DND-41 (cell line): ENCODE measurements at places on chromosomes 13 and 19.

GRCh38 chr13:36509369-36509768, 77.1 kb downstream of the CCNA1 start:
- no peak for DNase-seq

- DNase-seq: no peak
Observed at GRCh38 chr13:97639236-97639635, 205.3 kb downstream of the RAP2A start.

GRCh38 chr19:58361900-58362271, 665 bp downstream of the ZNF497 start:
- DNase-seq: peak; percentile 55

- no peak for DNase-seq
Observed at GRCh38 chr13:36536546-36536945, 104.3 kb downstream of the CCNA1 start.

DNA sequence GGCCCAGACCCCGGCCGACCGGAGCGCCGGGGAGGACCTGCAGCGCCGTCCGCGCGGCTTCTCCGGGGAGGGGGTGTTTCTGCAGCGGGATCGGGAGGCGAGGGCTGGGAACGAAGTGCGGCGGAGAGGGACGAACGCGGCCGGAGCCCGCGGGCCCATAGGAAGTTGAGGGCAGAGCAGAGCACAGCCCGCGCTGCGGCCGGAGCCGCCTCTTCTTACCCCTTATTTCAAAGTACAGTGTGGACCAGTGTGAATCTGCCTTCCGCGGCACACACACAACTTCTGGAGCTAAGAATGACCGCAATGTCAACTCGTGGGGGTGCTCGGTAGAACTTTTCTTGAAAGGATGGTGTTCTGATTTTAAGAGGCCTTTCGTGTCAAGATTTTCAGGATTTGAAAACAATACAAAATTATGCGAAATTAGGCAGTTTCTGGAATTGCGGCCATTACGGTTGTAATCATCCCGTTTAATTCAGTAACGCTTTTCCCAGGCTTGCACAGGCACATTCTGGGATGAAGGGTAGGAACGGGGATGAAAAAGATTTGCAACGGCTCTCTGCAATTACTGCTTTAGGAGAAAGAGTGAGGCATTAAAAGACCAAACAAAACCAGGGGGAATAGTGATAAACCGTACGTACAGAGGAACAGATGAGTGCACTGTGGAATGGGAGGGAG, 821 bp downstream of the TDRD3 start:
- DNase-seq: peak; percentile 57

- no peak for DNase-seq
Observed at GRCh38 chr19:44939668-44940067, 2.4 kb upstream of the APOC4 start.

GRCh38 chr13:110470272-110471009, 91.1 kb downstream of the RAB20 start:
- no peak for DNase-seq

DNA sequence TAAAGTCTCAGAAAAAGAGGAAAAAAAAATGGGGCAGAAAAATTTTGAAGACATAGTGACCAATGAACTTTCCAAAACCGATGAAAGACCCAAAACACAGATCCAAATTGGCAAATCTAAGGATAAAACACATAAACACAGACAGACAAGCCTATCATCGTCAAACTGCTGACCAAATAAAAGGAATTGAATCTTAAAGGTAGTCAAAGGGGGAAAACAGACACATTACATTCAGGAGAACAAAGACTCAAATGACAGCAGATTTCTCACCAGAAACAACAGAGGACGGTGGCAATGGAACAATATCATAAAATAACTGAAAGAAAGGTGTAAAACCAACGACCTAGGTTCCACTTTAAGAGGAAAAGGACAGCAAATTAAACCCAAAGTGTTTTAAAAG, 10.2 kb downstream of the RBM26 start:
- DNase-seq: no peak

DNA sequence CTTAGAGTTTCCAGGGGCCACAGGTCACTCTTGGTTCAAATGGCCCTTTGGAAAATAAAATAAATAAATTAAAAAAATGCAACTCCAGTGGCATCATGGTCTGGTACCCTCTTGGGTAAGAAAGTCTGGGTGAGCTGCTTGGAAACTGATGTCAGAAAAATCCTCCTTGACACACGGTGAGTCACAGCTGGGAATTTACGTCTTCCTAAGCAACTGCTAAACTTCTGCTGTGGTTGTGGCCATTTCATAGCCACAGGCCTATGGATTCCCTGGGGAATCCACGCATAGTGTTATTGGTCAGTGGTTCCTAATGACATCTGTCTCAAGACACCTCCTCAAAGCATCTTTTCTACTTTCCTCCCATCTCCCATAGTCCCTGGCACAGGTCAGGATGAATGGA, 220.8 kb downstream of the COG6 start:
- DNase-seq: no peak

DNA sequence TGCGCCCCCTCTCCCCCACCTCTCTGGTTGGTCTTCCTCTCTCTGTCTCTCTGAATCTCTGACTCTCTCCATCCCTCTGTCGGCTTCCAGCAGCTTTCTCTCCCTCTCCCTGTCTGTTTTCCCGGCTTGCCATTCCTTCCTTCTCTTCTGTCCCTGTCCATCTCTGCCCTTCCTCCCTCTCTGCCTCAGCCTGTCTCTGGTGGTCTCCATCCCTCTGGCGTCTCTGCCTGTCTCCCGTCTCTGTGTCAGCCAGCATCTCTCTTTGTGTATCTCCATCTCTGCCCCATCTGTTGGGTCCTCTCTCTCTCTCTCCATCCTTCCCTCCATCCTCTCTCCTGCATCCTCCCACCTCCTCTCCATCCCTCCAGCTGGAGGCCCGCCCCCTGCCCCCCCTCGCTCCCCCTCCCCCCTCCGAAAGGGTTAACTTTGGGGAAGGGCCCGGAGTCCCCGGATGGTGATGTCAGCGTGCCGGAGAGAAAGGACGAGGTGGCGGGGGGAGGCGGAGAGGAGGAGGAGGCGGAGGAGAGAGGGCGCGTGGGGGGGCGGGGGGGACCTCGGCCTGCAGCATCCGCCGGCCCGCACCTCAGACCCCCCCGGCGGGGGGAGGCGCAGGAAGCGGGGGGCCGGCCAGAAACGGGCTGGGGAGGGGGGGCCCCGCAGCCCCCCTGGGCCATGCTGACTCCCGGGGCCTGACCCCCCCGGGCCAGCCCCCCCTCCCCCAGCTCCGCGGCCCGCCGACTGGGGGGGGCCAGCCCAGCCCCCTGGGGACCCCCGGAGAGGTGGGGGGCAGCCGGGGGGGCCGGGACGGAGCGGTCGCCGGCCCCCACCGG, at the start of gene BRSK1:
TSS of gene BRSK1 (plus strand) at position 450 of the 830 bp plus-strand sequence. CDS start 446 bp downstream, outside the sequence.
- DNase-seq: peak; percentile 73

GRCh38 chr13:25329706-25330105, 28.3 kb downstream of the NUP58 start:
- no peak for DNase-seq

- peak; percentile 85 for DNase-seq
Observed at GRCh38 chr19:53553865-53554791, 16.2 kb downstream of the ZNF331 start.

DNA sequence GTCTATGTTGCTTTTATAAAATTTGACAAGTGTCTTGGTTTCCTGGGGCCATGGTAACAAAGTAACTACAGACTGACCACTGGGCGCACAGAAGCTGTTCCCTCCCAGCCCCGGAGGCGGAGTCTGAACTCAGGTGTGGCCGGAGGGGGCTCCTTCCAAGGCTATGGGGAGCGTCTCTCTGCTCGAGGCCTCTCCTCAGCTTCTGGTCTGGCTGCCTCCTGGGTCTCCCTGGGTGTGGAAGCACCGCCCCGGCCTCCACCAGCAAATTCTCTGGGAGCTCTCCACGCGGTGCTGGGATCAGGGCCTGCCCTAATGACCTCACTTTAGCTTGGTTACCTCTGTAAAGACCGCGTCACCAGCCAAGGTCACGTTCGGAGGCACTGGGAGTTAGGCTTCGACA, 45.7 kb upstream of the F7 start:
- no peak for DNase-seq

GRCh38 chr13:25905611-25906010, 146.2 kb downstream of the SHISA2 start:
- no peak for DNase-seq

DNA sequence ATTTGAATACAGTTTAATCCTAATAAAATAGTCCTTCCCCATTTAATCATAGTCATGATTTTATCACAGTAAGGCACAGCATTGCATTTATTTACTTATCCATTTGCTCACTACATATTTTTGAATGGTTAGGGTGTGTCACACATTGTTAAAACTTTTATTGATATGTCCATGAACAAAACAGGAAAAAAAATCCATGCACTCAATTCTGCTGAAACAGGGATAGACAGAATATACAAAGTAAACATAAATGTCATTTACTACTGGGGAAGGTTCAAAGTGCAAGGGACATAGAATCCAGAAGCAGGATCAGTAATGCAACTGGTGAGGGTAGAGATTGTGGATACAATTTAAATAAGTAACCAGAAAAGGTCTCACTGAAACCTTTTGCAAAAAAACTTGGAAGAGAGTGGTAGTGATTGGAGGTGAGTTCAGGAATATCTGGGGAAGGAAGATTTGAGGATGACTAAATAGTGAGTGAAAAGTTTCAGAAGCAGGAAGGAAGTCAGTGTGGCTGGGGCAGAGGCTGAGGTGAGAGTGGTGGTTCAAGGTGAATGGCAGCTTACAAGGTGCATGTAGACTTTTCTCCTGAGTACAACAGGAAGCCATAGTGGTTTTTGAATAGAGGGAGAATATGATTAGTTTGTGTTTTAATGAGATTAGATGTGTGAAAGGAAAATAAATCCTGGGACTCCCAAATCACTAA, 387.2 kb upstream of the ATXN8OS start:
- DNase-seq: no peak

DNA sequence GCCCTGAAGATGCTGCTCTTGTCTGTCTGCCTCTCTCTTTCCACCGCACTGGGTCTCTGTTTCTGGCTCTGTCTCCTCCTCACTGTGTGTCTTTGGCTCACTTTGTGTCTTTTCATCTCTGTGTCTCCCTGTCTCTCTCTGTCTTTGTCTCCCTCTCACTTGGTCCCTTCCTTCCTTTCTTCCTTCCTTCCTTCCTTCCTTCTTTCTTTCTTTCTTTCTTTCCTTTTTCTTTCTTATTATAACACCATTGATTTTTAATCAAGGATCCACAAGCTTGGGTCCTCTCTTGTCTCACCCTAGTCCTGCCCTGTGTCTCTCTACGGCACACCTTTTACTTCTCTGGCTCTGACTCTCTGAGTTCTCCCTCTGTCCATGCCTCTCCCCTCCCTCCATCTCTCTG, 14.3 kb downstream of the CD177 start:
- DNase-seq: no peak

DNA sequence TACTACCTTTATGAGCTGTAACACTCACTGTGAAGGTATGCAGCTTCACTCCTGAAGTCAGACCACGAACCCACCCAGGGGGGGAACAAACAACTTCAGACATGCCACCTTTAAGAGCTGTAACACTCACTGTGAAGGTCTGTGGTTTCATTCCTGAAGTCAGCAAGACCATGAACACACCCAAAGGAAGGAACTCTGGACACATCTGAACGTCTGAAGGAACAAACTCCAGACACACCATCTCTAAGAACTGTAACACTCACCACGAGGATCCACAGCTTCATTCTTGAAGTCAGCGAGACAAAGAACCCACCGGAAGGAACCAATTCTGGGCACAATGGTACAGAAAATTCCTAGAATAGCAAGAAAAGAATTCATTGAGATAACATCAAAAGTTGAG, 1796.5 kb upstream of the MIR17HG start:
- no peak for DNase-seq

- DNase-seq: no peak
Observed at GRCh38 chr13:51066091-51066831, 44.8 kb downstream of the C13orf42 start.

DNA sequence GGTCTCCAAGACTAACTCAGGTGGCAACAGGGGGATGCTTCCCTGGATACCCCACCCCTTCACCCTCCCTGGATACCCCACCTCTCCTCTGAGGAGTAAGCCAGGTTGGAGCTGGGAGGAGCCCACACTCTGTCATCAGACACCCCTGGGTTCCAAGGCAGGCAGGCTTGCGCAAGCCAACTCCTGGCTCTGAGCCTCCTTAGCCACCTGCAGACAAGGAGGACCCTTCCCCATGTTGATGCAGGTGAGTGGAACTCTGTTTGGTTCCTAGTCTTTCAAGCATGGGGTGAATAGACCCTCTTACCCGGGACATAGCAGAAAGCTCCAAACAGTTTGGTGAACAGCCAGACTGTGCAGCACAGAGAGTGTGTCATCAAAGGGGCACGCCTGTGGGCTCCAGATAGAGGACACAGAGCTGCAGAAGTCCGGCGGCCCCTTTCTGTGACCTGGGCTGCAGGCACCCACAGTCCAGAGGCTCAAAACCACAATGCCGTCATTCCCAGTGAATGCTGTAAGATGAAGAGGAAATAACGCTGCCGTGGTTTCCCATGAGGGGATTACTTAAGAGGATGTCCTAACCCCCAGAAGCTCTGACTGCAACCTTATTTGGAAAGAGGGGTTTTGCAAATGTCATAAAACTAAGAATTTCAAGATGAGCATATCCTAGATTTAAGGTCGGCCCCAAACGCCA, 12.1 kb upstream of the HAS1 start:
- DNase-seq: no peak

DNA sequence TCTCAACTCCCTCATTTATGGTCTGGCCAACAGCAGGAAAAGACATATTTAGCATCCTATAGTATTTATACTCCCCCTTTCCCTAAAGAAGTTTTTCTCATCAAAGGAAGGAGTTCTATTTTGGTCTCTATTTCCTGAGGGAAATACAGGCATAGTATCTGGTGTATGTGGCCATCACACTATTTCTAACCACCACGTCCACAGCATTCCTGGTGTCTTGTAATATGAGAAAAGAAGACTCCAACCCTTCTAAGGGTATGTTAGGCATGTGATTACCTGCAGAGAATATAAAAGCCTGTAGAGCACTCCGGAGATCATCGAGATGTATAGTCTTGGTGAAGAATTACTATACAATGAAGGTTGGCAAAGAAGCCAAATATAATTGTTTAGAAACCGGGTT, 137.4 kb downstream of the VWA8 start:
- DNase-seq: no peak

DNA sequence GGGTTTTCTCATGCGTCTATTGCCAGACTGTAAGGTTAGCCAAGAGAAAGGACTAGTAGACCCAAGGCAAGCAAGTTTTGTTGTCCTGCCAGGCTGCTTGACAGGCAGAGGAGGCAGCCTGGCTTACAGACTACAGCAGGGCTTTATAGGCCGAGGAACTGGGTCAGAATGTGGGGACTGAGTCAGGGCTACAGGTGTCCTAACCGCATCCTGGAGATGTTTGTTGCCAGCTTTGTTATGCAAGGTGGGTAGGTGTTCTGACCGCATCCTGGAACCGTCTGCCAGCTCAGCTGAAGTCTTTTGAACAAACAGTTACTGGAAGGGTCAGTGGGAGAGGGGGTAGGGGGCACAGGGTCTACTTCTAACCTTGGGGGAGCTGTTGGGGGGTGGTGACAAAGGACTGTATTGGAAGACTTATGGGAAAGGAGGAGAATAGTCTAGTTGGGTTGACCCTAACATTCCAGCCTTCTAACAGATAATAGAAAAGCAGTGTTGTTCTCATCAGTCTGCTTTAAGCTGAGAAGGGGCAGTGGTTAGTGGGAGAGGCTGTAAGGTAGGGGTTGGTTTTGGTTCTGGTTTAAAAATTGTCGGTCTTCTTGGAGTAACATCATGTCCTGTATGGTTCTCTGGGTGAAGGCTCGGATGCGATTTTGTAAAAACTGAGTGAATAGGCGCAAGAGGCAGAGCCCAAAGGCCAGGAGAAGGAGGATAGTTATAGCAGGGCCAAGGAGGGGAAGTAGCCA, 913.8 kb upstream of the SLITRK5 start:
- DNase-seq: peak; percentile 34
